Fibroblast of the aortic adventitia (primary cell): ENCODE measurements at places on chromosomes 1 and 21.
A peak's percentile ranks its signal among the peaks of the same experiment; 100 is the strongest.

GRCh38 chr1:5639106-5639722 is 353.0 kb downstream of the NPHP4 start:
- DNase-seq = no peak

- peak; percentile 83 for DNase-seq
Measured at GRCh38 chr1:18875107-18875795, 15.8 kb upstream of the TAS1R2 start.

GRCh38 chr1:161706482-161707347 is at the start of gene FCRLA:
Gene FCRLA, plus strand, starts transcription at chr1:161707229. Its CDS starts 36 bp downstream, at chr1:161707265.
- peak; percentile 97 for DNase-seq

DNA sequence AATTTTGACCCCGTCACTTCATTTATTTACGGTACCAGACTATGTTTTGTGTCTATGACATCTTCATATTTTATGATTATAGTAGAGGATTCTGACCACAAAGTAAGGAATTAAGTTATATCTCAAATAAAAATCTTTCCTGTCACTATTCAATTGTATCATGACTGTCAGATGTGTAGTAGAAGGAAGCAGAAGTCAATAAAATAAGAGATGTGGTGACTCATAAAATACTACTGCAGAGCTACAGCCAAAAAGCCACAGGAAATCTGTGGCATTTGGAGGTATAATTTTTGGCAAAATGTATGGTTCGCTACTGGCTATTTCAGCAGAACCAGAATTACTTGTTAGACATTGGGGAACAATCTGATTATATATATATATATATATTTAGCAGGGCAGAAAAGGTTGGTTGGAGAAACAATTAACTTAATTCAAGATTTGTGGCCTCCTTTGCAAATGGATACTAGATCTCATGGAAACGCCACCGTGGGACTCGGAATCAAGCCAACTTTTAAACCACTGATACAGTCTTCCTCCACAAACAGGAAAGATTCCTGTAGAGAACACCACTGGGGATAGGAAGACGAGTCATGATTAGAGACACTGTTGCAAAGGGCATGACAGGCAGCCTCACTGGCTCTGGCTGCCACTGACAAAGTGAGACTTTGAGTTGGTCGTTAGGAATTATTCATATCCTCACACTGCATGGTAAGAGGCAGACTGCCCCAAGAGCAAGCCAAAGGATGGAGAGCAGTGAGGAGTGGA is 5.1 kb downstream of the FCRL2 start:
- DNase-seq = no peak

DNA sequence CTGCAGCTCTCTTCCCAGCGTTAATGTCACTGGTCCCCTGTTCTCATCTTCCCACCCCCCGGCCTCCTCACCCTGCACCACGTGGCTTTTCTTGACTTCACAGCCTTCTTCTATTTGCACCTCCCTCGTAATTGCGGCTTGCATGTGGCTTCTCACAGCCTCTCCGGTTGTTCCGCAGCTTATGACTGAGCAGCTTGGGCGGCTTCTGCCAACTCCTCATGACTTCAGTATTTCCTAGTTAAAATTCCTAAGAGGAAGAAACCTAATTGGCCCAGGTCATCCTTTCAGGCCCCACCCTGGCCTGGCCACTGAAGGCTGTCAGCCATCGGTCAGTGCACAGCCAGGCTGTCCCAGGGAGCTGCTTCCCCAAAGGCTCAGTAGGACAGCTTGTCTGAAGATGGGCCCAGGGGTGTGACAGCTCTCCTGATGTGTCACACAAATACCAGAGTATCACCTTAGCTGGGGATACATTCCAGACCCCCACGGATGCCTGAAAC is 8.6 kb upstream of the RERE start:
- DNase-seq = peak; percentile 62

DNA sequence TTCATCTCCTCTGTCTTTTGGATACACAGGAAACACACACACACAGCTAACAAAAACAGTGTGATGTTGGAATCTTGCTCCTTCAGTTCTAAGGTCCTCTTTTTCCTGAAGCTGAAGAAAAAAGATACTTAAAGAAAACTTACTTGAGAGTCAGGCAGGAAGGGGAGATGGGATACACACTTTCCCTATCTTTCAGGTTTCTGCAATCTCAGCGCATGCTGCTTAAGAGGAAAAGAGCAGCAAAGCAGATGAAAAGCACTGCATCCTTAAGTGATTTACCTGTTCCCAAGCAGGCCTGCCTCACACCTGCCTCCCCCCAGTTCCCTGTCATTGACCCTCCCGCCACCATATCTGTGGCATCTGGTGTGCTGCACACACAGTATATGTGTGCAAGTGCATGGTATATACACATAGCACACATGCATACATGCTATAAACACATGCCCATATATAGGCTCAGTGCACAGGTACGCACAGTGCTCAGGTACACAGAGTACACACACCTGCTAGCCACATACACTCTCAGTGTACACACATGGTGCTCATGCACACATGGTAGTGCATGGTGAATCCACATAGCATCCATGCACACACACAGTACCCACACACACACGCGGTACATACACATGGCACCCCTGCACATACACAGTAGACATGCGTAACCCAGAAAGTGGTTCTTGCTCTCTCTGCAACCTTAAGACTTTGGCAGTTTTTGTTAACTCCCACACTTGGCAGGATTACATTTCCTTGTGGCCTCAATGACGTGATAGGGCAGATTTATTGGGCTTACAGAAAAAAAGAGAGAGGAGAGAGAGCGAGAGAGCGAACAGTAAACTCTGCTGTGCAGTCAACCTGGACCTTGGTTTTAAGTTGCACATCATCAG is 166.9 kb downstream of the TOMM20 start:
- peak; percentile 98 for DNase-seq

GRCh38 chr1:212792396-212792908 is 758 bp downstream of the TATDN3 start:
- DNase-seq = no peak
